ENCODE measurements at places on chromosomes 5 and 9. TPM values are rescaled to one million over a fixed set of nuclear protein-coding genes. Genes with fewer than 3 reads are reported as not detected.
A peak's percentile ranks its signal among the peaks of the same experiment; 100 is the strongest.

DNA sequence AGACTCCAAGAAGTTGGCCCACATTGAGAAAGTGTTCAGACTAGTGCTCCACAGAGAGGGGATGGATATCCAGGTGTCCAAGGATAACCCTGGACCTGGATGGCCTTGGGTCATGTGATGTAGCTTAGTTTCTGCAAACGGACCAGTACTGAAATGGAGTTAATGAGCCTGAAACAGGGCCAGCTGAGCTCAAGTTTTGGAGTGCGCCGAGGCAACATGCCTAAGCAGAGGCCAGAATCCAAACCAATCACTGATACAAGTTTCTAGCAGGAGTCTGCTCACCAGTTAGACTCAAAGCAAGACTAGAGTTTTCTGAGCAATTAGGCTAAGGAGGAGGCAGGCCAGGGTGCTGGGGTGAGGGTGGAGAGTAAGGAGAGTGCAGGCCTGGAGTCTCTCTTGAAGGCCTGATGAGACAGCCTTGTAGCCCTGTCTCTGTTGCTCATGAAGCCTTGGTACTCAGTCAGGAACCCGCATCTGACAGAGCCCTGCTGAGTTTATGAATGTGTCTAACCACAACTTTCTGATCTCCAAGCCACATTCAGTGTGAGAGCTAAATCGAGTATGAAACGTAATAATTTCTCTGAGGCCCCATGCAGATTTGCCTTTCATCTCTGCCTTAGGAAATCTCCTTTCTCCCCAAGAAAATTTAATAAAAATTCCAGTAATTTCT lies 68.9 kb upstream of the EQTN start:
- DNase-seq: no peak

GRCh38 chr5:120330558-120330957 lies 133.5 kb upstream of the PRR16 start:
- DNase-seq: no peak

- DNase-seq: no peak
Measured at GRCh38 chr5:131462454-131462853, 172.6 kb downstream of the RAPGEF6 start.

The CDKN2A gene
- total RNA-seq: not detected

DNA sequence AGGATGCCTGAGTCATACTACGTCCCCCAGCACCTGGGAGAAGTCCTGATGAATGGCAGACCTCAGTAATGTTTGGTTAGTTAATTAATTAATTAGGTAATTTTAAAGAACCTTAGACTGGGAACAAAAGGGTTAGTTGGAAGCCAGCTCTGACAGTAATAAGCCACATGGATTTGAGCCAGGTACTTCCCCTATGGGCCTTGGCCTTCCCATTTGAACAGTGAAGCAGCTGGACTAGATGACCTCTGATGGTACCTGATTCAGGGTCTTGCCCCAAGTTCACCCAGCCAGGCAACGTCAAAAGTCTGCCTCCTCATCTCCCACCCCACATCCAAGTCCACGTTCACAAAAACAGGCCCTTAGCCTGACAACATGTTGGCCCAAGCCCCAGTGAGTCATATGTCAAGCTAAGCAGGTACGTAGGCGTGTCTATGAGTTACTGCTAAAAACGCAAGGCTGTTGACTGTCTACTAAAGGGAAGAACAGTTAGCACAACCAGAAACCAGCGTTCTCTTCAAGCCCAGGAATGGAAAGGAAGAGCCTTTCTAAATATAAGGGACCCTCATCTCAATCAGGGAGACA lies 303.2 kb downstream of the ACTL7B start:
- no peak for DNase-seq

- no peak for DNase-seq
Measured at GRCh38 chr5:152439791-152440190, 34.7 kb upstream of the NMUR2 start.

DNA sequence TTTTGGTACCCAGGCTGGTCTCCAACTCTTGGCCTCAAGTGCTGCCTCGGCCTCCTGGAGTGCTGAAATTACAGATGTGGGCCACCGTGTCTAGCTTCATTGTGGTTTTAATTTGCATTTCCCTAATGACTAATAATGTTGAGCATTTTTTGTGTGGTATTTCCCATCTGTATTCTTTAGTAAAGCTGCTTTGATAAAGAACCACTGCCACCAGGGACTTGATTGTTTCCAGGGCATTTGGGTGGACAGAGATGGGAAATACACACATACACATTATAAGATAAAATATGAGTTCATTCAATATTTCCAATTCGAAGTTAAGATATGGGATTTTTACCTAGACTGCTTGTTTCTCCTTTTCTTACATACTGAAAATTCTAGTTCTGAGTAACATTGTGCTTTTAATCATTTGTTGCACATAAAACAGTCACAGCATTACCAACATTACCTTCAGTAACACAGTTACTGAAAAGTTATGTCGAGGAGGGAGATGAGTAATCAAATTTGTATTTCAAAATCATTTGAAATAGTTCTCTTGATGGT lies 28.9 kb downstream of the HABP4 start:
- no peak for DNase-seq

GRCh38 chr5:141623186-141623585 lies 4.4 kb upstream of the DIAPH1 start:
- DNase-seq: no peak

The ENDOG gene
- 22.4 TPM for total RNA-seq

GRCh38 chr9:2622461-2623287 lies 1.1 kb downstream of the VLDLR start:
- DNase-seq: peak; percentile 31

GRCh38 chr9:70772601-70773000 lies 348.8 kb downstream of the TRPM3 start:
- DNase-seq: no peak

DNA sequence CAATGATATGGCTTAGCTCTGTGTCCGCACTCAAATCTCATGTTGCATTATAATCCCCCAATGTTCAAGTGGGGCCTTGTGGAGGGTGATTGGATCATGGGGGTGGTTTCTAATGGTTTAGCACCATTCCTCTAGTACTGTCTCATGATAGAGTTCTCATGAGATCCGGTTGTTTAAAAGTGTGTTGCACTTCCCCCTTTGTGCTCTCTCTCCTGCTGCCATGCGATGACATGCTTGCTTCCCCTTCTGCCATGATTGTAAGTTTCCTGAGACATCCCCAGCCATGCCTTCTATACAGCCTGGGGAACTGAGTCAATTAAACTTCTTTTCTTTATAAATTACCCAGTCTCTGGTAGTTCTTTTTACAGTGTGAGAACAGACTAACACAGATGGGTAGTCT lies 427.1 kb downstream of the CHSY3 start:
- no peak for DNase-seq

DNA sequence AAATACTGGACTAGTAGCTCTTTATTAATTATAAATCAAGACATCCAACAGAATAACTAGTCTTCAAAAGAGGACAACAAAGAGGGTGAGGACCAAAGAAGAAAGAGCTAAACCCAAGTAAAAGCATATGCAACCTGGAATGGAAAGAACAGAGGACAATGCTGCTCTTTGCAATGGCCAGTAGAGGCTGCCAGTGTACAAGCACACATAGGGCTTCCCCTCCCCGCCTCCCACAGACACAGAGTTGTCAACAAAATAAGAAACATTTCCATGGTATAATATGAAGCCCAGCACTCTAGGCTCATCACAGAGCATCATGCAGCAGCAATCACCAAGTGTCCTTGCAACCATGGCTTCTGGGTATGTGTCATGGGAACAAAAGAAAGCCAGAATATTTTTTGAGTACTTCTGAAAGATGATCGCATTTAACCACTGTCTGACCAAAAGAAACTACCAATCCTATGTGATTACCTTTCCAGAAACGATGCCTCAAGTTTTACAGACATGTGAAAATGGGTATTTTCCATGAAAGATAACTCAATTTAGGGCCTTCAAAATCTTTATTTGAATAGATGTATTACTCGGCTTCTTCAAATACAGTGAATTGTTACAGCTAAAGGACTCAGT lies 58.1 kb downstream of the RFX3 start:
- peak; percentile 59 for DNase-seq

The FAM221B gene
- not detected for total RNA-seq

DNA sequence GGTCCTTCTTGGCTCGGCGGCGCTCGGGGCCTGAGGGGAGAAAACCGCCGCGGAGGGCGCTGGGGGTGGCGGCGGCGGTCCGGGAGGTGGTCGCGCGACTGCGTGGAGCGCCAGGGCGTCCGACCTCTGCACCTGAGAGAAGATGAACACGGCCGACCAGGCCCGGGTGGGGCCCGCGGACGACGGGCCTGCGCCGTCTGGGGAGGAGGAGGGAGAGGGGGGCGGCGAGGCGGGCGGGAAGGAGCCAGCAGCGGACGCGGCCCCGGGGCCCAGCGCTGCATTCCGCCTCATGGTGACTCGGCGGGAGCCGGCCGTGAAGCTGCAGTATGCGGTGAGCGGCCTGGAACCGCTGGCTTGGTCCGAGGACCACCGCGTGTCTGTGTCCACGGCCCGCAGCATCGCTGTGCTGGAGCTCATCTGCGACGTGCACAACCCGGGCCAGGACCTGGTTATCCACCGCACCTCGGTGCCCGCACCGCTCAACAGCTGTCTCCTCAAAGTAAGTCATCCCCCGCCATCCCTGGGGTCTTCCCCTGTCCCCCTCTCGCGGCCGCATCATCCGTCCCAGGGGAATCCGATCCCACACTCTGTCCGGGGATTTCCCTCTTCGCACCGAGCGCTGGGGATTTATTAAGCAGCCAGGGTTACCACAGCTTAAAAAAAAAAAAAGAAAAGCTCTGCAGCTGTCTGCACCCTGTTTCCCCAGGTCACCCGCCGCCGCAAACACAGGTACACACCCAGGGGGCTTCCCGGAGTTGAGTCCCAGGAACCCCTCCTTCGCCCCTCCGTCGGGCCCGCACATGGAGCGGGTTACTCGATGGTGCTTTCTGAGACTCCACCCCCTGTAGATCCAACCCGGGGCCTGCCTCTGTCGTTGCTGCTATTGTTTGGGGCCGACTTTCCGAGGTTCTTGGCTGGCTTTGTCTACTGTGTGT lies at the start of gene GTF3C4:
Gene GTF3C4, plus strand, starts transcription at position 8 of the 935 bp plus-strand sequence. Its CDS starts 135 bp downstream, at position 143.
- DNase-seq: no peak

The SLF1 gene
- total RNA-seq: 2.8 TPM

DNA sequence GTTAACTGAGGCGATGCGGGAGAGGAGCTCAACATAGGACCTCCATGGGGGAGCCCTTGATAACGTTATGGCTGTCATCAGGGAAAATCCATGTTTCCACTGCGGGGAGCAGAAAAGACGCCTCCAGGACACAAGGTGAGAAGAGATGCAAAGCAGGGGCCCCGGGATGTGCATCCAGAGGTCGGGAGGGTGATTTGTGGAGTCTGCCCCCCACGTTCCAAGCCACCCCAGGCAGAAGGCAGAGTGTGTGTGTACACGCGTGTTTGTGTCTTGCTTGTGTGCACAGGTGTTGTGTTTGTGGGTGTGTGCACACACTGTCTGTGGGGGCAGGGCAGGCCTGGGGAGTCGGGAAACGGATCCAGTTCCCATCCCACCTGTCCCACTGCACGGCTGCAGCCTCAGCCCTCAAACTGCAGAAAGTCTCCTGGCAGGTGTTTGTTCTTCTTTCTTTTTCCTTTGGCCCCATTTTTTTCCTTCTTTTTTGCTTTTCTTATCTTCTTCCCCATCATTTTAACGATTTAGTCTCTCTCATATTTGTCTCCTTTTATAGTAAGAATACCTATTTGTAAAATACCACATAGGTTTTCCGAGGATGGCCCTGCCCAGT lies 17.4 kb upstream of the PLEKHG4B start:
- no peak for DNase-seq

The MCCC2 gene
- 76.5 TPM for total RNA-seq

DNA sequence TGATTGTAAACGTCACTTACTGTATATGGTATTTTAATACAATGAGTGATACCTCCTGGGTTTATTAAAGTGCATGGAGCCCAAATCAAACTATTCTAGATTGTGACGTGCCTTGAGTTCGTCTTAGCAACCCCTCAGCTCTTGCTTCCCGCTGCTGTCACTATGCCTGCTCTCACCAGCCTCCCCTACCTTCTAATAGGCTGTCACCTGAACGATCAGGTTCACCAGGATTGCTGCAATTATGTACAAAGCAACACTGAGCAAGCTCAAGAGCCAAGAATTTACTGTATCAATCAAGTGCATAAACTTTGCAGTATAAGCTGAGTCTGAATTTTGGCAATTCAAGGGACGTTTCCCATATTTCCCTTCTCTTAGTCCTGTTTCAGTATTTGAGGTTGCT lies 3.0 kb downstream of the LECT2 start:
- no peak for DNase-seq

- DNase-seq: no peak
Measured at GRCh38 chr9:77926371-77926878, 105.2 kb downstream of the GNAQ start.

DNA sequence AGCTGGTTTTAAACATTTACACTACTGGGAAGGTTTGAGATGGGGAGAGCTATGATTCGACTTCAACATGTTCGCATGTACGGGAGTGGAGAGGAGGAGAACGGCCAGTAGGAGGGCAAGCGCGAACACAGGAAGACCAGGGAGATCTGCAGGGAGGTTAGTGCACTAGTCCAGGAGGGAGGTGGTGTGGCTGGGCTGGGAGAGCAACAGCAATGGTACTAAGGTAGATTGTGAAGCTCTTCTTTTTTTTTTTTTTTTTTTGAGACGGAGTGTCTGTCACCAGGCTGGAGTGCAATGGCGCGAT lies 16.6 kb downstream of the IER5L start:
- DNase-seq: no peak

The NMRK1 gene
- total RNA-seq: 20.1 TPM

The OBP2B gene
- total RNA-seq: not detected

GRCh38 chr5:142772446-142773293 lies 2.5 kb downstream of the ARHGAP26 start:
- no peak for DNase-seq

The HINT2 gene
- total RNA-seq: 71.9 TPM

DNA sequence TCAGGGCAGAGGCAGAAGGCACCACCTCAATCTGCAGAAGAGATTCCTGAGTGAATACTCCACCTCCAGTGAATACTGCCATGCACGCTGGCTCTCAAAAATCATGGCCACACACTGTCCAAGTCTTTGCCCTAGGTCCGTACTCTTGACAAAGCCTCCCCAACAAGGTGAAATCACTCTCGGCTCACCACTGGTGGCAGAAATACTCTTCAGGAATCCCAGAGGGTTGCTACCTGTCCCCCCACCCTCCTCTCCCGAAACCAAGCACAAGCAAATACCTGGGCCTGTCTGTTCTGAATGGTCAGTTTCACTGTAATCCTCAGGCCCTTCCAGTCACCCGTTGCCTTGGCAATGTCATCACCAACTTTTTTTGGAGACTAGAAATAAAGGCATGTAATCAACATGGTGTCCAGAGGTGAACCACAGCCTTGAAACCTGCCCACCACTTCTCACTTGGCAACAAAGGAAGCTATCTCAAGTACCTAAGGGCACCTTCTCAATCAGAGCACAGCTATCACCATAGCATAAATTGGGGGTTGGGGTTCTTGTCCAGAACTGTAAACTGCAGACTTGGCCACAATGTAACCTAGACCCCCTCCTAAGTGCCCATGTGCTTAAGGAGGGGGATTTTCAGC lies 1.8 kb downstream of the RPL12 start:
- no peak for DNase-seq

The DMRT3 gene
- not detected for total RNA-seq

- DNase-seq: no peak
Measured at GRCh38 chr5:153439130-153439529, 51.3 kb upstream of the GRIA1 start.

- no peak for DNase-seq
Measured at GRCh38 chr5:56564541-56565282, 250.6 kb upstream of the MAP3K1 start.

All from right lobe of liver (tissue), 6 donors.